ENCODE measurements at places on chromosomes 1 and 21. TPM values are rescaled to one million over a fixed set of nuclear protein-coding genes. Genes with fewer than 3 reads are reported as not detected.

- no peak for DNase-seq
- H3K4me3 ChIP-seq = no peak overlapping the region
- H3K4me1 ChIP-seq = peaks cover 4% of the 10 kb centered on the region
- H3K27ac ChIP-seq = no peak overlapping the region
Observed at GRCh38 chr1:218464871-218465270, 119.7 kb downstream of the TGFB2 start.

- DNase-seq = no peak
- H3K27me3 ChIP-seq = no peaks in the 10 kb centered on the region
- H3K4me3 ChIP-seq = peak overlapping the region; percentile 98
- H3K36me3 ChIP-seq = no peaks in the 10 kb centered on the region
- peak overlapping the region; percentile 78 for H3K27ac ChIP-seq
Observed at GRCh38 chr21:44301141-44301540, 1.3 kb downstream of the PFKL start.

DNA sequence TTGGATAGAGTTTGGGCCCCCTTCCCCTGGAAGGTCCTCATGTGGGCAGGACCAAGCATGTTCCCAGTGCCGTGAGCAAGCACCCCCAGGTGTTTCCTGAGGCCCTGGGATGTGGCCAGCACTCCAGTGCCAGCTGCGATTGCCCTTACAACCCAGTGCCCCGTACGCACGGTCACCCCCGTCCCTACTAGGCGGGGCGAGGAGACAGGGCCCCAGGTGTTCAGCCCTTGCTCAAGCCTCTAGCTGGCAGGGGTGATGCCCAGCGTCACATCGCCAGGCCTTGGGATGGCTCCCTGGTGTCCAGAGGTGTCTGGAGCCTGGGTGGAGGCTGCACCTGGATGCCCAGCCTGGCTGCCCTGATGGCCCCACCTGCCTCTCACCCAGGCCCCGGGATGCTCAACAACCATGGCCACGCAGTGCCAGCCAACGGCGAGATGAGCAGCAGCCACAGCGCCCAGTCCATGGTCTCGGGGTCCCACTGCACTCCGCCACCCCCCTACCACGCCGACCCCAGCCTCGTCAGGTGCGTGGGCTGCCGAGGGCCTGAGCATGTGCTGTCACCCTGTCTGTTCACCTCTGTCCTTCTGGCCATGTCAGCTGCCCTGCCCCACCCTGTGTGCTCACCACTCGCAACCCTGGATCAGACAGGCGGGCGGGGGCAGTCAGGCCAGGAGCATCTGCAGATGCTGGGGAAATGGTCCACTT is 21.6 kb upstream of the CCDC27 start:
- no peak overlapping the region for H3K27ac ChIP-seq
- H3K4me3 ChIP-seq = no peak overlapping the region
- no peak for DNase-seq
- H3K4me1 ChIP-seq = peaks cover 2% of the 10 kb centered on the region
- no peaks in the 10 kb centered on the region for H3K36me3 ChIP-seq

- no peaks in the 10 kb centered on the region for H3K27me3 ChIP-seq
- H3K36me3 ChIP-seq = no peaks in the 10 kb centered on the region
- peaks cover 27% of the 10 kb centered on the region for H3K4me1 ChIP-seq
- peak within 1 kb of the TSS; percentile 86 for H3K27ac ChIP-seq
- H3K4me3 ChIP-seq = peak within 1 kb of the TSS; percentile 62
Observed at GRCh38 chr1:203475012-203475981, at the start of gene PRELP. Gene PRELP, plus strand, starts transcription at chr1:203475806. Its CDS starts 7,379 bp downstream, at chr1:203483185.

GRCh38 chr1:212267460-212267859 is 17.8 kb upstream of the PPP2R5A start:
- H3K4me3 ChIP-seq = no peak overlapping the region
- no peak for DNase-seq
- peaks cover 4% of the 10 kb centered on the region for H3K27me3 ChIP-seq
- no peak overlapping the region for H3K27ac ChIP-seq

- H3K4me1 ChIP-seq = no peaks in the 10 kb centered on the region
- H3K4me3 ChIP-seq = no peak overlapping the region
- H3K27ac ChIP-seq = no peak overlapping the region
- DNase-seq = no peak
Observed at GRCh38 chr1:213692321-213692720, 295.5 kb upstream of the PROX1 start.

DNA sequence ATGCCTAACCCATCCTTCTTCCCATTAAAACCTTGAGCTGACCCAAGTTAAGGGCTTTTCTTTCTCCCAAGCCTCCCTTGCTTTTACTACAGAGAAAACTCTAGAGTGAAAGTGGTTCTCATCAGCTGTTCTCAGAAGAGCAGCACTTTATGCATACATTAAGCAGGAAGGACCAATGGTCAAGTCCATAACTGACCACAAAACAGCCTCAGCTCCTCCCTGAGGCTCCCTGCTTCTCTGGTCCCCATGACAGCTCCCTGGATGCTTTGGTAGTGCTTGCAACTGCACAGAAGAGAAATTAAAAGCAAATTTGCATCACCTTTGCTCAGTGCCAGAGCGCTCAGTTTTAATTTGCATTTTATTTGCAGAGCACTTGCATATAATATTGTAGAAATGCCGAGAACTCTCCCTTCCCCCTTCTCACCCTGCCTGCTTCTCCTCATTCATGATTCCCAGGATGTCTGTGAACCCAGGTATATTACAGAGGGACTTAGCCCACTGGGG is 56.1 kb downstream of the LMX1A start:
- no peak for DNase-seq
- H3K27ac ChIP-seq = no peak overlapping the region
- H3K27me3 ChIP-seq = no peaks in the 10 kb centered on the region
- H3K36me3 ChIP-seq = no peaks in the 10 kb centered on the region
- no peaks in the 10 kb centered on the region for H3K4me1 ChIP-seq

- H3K27me3 ChIP-seq = no peaks in the 10 kb centered on the region
- DNase-seq = no peak
- H3K4me3 ChIP-seq = no peak overlapping the region
- no peaks in the 10 kb centered on the region for H3K4me1 ChIP-seq
Observed at GRCh38 chr1:161954050-161954449, 69.6 kb downstream of the OLFML2B start.

- H3K4me3 ChIP-seq = peak within 1 kb of the TSS; percentile 89
- peak within 1 kb of the TSS; percentile 82 for H3K27ac ChIP-seq
- peaks cover 11% of the 10 kb centered on the region for H3K4me1 ChIP-seq
Observed at GRCh38 chr21:29298348-29299045, at the start of gene BACH1. Gene BACH1, plus strand, starts transcription at chr21:29298922. Its CDS starts 22,359 bp downstream, at chr21:29321281.

- H3K36me3 ChIP-seq = no peaks in the 10 kb centered on the region
- no peak overlapping the region for H3K4me3 ChIP-seq
- no peak overlapping the region for H3K27ac ChIP-seq
- no peak for DNase-seq
- no peaks in the 10 kb centered on the region for H3K27me3 ChIP-seq
Observed at GRCh38 chr1:15543589-15544568, 17.2 kb downstream of the DNAJC16 start.

SAMD11 gene
- 1.1 TPM for polyA plus RNA-seq

MYOC gene
- polyA plus RNA-seq = 9.4 TPM

- no peak overlapping the region for H3K27ac ChIP-seq
- H3K36me3 ChIP-seq = no peaks in the 10 kb centered on the region
- H3K4me3 ChIP-seq = no peak overlapping the region
- H3K27me3 ChIP-seq = no peaks in the 10 kb centered on the region
- no peaks in the 10 kb centered on the region for H3K4me1 ChIP-seq
- no peak for DNase-seq
Observed at GRCh38 chr1:114208714-114209113, 55.0 kb upstream of the SYT6 start.

GRCh38 chr1:111802984-111803383 is 47.3 kb downstream of the DDX20 start:
- no peak for DNase-seq
- no peaks in the 10 kb centered on the region for H3K4me1 ChIP-seq
- no peak overlapping the region for H3K4me3 ChIP-seq
- H3K27me3 ChIP-seq = no peaks in the 10 kb centered on the region
- H3K36me3 ChIP-seq = no peaks in the 10 kb centered on the region

GRCh38 chr1:210264496-210265380 is 32.1 kb downstream of the SERTAD4 start:
- H3K4me3 ChIP-seq = no peak overlapping the region
- no peaks in the 10 kb centered on the region for H3K36me3 ChIP-seq
- DNase-seq = no peak

DNA sequence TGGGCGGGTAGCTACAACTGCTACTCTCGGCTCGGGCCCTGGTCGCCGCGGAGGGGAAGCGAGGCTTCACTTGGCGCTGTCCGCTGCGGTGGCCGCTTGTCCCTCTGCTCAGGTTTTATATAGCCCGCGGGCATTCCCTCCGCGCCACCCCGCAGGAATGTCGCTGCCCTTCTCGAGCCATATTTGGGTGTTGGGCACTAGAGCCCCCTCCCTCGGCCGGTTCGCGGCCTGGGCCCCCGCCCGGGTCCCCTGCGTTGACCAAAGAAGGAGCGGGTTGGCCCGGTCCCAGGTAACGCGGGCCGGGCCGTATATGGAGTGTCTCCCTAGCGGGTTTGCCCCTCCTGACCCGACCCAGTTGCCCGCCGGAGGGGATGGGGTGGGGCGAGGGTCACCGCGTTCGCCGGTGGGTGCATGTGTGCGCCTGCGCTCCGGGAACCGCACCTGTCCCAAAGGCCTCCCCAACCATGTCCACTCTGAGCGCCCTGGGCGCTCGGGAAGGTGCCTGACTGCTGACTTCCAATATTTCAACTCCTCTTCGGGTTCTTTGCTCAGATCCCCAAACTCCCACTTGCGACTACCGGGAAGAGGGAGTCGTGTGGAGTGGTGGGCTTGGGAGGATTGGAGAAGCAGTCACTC is at the start of gene ACTA1:
Gene ACTA1, minus strand, starts transcription at position 90 of the 636 bp plus-strand sequence. CDS start 979 bp downstream, outside the sequence.
- H3K27ac ChIP-seq = no peak within 1 kb of the TSS
- no peak for DNase-seq
- H3K36me3 ChIP-seq = no peaks in the 10 kb centered on the region
- H3K4me3 ChIP-seq = no peak within 1 kb of the TSS
- peaks cover 16% of the 10 kb centered on the region for H3K27me3 ChIP-seq

- peak; percentile 2 for DNase-seq
- H3K4me1 ChIP-seq = no peaks in the 10 kb centered on the region
- H3K27me3 ChIP-seq = no peaks in the 10 kb centered on the region
- H3K4me3 ChIP-seq = no peak overlapping the region
- no peaks in the 10 kb centered on the region for H3K36me3 ChIP-seq
- H3K27ac ChIP-seq = no peak overlapping the region
Observed at GRCh38 chr1:7421471-7422075, 349.5 kb upstream of the VAMP3 start.

- no peak for DNase-seq
- no peaks in the 10 kb centered on the region for H3K27me3 ChIP-seq
- no peak overlapping the region for H3K4me3 ChIP-seq
- H3K27ac ChIP-seq = no peak overlapping the region
- no peaks in the 10 kb centered on the region for H3K36me3 ChIP-seq
- H3K4me1 ChIP-seq = peaks cover 5% of the 10 kb centered on the region
Observed at GRCh38 chr1:214518361-214518760, 33.0 kb downstream of the PTPN14 start.

DNA sequence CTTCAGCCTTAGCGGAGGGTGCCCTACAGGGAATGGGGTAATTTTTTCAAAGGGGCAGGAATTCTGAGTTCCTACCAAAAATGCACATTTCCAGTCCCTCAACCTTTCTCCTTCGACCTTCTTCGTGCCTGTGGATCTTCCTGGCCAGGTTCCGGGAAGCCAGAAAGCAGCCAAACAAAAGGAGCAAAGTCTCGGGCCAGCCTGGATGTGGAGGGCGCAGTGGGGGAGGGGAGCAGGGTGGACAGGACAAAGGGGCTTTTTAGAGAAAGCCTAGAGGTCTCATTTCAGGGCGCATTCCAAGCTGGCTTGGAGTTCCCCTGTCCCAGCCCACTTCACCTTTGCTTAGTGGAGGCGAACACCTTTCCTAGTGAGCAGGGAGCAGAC is 2.9 kb upstream of the INAVA start:
- H3K36me3 ChIP-seq = no peaks in the 10 kb centered on the region
- H3K27ac ChIP-seq = no peak overlapping the region
- no peak for DNase-seq
- no peak overlapping the region for H3K4me3 ChIP-seq

GRCh38 chr1:60130703-60131102 is 57.1 kb upstream of the C1orf87 start:
- H3K4me3 ChIP-seq = no peak overlapping the region
- DNase-seq = no peak
- no peaks in the 10 kb centered on the region for H3K4me1 ChIP-seq
- H3K36me3 ChIP-seq = no peaks in the 10 kb centered on the region
- no peaks in the 10 kb centered on the region for H3K27me3 ChIP-seq
- no peak overlapping the region for H3K27ac ChIP-seq

DNA sequence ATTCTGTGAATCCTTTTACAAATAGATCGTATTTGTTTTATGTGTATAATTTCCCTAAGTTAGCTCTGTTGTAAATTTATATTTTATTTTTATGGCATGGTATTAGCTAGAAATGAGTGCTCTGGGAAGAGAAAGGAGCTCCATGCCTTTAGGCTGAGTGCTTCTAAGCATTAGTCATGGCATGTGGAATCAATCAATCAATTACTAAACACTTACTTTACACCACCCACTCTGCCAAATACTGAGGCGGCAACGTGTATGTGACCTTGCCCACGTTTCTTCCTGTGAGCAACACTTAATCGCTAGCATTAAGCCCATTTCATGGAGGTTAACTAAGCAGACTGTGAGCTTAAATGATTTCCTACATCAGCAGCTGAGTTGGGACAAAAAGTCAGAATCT is 7.2 kb upstream of the BECN2 start:
- H3K27ac ChIP-seq = no peak overlapping the region
- no peaks in the 10 kb centered on the region for H3K27me3 ChIP-seq
- H3K36me3 ChIP-seq = no peaks in the 10 kb centered on the region
- H3K4me3 ChIP-seq = no peak overlapping the region

- no peaks in the 10 kb centered on the region for H3K4me1 ChIP-seq
- DNase-seq = no peak
- no peak overlapping the region for H3K27ac ChIP-seq
- H3K27me3 ChIP-seq = no peaks in the 10 kb centered on the region
- no peaks in the 10 kb centered on the region for H3K36me3 ChIP-seq
- H3K4me3 ChIP-seq = no peak overlapping the region
Observed at GRCh38 chr1:199290186-199290585, 651.3 kb downstream of the PTPRC start.

CAPZB gene
- 391 TPM for polyA plus RNA-seq

DR1 gene
- 14.5 TPM for polyA plus RNA-seq

- H3K27me3 ChIP-seq = no peaks in the 10 kb centered on the region
- no peak for DNase-seq
Observed at GRCh38 chr1:206102292-206102936, 14.8 kb downstream of the AVPR1B start.

DNA sequence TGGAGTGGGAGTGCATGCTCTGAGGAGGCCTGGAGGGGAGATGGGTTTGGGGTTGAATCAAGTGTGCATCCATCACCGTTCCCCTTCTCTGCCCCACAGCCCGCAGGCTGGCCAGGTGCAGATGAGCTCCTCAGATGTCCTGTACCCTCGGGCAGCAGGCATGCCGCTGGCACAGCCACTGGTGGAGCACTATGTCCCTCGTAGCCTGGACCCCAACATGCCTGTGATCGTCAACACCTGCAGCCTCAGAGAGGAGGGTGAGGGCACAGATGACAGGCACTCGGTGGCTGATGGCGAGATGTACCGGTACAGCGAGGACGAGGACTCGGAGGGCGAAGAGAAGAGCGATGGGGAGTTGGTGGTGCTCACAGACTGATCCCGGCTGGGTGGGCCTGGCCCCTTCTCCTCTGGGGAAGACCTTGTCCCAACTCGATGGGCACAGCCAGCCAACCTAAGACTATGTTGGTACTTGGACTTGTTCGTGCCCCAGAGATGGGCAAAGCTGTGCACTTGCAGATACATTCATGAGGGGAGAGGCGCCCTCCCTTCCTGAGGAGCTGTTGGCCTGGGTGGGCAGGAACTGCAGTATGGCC is 26.0 kb downstream of the ETNK2 start:
- no peaks in the 10 kb centered on the region for H3K27me3 ChIP-seq
- H3K36me3 ChIP-seq = no peaks in the 10 kb centered on the region
- H3K4me1 ChIP-seq = peaks cover 14% of the 10 kb centered on the region

All from ovary (tissue), 10 donors.